ENCODE measurements at places on chromosomes 7 and 10.

DNA sequence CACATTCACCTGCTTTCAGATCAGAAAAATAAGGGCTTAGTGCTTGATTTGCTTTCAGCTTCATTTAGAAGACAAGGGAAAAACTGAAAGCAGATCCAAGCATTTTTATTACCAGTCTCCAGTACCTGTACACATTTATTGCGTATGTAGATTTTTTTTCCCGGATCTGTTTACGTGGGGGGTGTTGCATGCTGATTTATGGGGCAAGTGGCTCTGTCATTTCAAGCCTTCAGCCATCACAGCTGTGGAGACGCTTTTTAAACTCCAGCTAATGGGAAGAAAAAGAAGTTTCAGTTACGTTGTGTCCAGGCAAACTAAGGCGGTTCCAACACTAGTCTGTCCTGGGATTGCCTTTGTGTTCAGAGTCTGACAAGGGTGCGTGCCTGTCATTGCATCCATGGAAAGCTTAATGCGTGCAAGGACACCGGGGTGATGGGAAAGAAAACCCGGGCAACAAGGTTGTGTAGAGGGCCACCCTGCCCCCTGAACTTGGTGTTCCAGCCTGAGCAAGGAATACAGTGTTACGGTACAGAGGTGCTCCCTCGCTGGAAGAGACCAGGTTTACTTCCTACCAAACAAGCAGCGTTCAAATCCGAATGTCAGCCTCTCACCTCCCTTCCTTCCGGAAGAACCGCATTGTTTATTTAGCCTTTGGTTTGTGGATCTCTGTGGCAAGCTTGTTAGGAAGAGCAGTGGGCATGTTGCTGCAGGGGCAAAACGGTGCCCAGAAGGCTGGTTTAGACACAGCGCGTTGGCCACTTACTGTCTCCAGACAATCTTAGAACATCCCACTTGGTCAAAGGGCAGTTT is 128.2 kb downstream of the FGFR2 start:
- DNase-seq = no peak

DNA sequence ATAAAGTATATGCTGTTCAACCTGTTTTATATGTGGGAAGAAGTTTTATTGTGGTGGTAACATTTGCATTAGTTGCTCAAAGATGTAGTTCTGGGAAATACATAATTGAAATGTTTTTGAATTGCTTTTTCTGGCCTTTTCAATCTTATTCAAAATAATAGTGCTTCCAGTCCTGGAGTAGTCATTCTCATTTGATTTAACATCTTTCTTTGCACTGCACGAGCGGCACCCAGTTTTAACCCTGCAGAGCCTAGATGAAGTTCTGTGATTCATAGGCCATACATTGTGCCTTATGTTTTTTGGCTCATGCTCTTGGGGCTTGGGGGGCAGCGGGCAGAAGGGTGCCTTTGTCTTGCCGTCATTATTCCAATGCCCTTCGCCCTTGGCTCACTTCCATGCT is 9.9 kb downstream of the ARID5B start:
- no peak for DNase-seq

DNA sequence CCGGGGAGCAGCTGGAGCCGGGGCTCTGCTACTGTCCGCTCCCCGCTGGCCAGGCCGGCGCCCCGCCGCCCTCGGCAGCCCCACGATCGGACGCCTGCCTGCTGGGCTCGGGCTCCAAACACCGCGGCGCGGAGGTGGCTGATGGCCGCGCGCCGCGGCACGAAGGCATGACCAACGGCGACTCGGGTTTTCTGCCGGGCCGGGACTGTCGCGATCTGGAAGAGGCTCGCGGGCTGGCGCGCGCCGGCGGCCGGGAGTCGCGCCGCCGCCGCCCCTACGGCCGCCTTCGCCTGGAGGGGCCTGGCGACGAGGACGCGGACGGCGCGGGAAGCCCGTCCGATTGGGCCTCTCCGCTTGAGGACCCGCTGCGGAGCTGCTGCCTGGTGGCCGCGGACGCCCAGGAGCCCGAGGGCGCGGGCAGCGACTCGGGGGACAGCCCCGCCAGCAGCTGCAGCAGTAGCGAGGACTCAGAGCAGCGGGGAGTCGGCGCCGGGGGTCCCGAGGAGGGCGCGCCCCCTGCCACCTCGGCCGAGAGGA is 570 bp downstream of the TBC1D12 start:
- DNase-seq = no peak

GRCh38 chr7:29980151-29980550 is 9.4 kb downstream of the SCRN1 start:
- DNase-seq = no peak

DNA sequence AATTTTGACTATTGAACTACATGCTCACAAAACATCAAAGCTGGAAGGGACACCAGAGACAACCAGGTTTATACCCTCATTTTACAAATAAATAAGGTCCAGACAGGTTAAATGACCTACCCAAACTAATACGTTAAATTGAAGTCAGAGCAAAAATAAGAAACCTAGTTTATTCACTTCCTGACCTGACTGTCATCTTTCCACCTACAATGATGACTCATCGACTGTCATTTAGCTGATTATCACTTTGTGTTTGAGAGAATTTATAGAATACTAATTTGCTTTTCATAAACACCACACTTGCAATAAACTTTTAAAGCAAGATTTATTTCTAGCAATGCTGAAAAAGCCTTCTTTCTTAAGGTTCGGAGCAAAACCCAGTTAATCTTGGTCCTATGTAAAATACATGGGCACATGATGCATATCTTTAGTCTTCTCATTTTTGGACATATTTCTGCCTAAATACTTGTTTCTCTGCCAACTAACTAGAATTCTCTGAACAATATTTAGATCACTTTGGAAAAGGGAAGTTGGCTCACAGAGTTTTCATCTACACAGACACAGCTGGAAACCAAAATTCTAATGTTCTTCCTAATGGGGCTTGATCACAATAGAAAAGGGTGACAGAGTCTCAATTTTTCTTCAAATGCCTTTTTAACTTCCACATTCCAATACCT is 16.7 kb upstream of the LRRN3 start:
- no peak for DNase-seq

DNA sequence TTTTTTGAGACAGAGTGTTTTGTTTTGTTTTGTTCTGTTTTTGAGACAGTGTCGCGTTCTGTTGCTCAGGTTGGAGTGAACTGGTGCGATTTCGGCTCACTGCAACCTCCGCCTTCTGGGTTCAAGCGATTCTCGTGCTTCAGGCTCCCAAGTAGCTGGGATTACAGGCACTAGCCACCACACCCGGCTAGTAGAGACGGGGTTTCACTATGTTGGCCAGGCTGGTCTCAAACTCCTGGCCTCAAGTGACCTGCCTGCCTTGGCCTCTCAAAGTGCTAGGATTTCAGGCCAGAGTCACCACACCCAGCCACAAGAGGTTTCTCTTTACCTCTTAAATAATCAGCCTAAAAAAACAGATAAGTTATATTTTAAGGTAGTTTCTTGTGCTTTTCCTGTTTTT is 8.7 kb upstream of the ARHGAP12 start:
- no peak for DNase-seq

DNA sequence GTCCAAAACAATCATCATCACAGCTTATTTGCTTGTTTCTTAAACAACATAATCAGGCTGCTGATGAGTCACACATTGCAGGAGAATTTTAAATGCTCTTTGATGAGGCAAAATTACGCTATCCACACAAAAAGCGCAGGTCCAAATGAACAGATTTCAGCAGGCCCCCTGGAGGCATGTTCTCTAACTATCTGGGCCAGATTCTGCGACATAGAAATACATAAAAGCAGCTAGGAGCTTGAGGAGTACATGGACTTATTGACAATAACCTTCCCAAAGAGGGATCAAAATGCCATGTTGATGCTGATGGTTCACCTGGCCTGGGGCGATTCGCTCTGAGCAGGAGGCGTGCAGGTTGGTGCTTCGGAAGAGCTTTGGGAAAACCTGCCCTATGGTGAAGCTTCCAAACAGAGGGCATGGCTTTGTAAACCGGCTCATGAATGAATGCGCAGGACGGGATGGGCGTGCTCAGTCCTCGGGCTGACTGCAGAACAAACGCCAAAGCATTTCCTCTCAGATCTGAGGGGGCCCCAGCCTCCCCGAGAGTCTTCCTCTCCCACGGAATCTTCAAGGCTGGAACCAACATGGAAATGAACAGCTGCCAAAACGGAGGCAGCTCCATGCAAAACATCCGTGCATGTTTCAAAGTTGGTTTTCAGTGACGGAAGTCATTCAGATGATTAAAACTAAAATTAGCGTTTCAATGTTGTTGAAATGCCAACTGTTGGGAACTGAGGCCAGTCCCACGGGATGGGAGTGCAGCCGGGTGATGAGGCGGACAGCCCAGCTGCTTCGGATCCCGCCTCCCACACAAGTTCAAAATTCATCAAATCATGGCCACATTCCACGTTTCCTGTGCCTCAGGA is 179.6 kb downstream of the TCERG1L start:
- no peak for DNase-seq

DNA sequence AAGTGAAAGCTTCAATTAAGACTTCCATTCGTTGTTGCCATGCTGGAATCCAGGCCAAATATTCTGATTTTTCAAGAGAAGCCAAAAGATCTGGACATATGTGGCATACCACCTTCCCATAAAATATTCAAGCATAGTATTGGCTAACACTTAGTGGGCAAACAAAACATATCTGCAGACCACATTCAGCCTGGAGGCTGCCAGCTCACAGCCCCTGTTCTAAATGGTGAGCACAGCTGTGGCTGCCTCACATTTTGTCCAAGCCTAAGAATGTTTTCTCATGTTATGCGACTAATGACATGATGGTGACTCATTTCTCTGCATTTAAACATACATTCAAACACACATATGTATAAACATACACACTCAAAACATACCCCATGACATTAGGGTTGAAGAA is 10.6 kb upstream of the CALU start:
- DNase-seq = no peak

DNA sequence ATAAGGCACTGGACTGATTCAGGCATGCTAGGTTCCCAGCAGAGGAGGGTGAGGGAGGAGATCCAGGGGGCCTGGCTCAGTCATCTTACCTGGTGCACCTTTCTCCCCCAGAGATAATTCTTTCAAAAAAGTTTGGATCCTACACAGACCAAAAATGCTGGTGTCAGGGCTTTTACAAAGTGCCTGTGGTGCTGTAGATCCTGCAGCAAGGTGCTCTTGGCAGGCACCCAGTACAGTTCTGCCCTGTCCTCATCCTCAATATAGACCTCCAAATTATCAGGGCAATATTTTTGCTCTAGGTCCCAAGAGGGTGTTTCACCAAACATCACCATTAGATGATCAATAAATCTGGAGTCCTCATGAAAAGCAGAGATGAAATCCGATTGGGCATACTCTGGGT is 78.5 kb upstream of the IGFBP3 start:
- no peak for DNase-seq

GRCh38 chr7:96097835-96098234 is 224.1 kb downstream of the SLC25A13 start:
- DNase-seq = no peak

- DNase-seq = no peak
Observed at GRCh38 chr7:102287111-102287980, 678 bp downstream of the SH2B2 start.

DNA sequence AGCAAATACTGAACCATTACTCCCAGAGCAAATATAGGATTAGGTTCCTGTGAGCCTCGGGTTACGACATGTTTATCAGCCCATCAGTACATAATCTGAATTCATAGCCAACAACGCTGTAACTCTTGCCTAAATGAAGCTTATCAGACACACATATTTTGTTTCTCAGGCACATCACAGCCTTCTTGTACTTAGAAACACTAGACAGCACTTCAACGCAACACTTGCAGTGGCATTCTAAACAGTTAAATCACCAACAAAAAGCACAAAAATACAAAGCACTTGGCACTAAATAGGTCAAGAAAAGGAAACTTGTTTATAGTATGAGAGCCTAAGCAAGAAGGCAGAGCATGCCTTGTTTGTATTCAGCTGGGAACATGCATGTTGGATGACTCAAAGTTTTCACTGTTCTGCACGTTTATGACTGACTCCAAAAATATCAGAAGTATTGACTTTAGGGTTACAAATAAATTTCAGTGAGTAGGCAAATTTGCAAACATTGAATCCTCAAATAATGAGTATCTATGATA is 75.0 kb downstream of the VPS50 start:
- DNase-seq = no peak

GRCh38 chr7:43588477-43589132 is 5.7 kb downstream of the STK17A start:
- DNase-seq = no peak

DNA sequence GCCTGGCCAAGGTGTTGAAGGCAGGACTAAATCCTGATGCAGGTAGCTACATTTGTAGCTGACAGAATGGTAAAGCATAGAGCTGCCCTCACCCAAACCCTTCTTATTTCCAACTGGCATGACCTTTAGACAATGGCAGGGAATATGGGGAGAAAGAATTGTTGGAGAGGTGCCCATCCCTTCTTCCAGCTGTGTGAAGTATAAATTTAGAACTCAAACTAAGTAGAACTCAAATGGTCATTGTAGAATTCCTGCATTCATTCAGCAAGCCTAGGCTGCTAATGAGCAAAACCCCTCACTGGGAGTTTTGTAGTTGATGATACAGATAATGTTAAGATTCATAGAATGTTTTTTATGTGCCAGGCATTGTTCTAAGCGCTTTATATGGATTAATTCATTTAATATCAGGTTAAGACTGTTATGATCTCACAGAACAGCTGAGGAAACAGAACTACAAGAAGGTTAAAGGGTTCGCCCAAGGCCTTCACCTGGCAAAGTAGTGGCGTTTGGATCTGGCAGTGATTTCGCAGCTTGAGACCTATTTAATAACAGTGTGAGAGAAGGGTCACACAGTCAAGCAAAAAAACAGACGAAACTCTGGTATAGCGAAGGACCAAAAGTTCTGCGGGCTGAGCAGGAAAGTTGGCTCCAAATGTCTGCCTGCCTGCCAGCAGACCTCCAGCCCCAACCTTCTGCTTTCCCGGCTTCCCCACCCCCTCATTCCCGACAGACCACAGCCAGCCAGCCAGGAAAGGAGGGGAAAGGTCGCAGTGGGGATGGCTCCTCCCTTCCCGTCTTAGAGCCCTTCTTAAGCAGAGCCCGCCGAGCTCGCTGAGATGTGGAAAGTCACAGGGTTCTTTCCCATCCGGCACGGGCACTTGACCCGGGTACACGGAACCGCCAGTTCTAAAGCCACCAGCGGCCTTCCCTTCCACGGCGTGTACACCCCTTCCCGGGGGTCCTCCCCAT is 1.6 kb upstream of the HILPDA start:
- no peak for DNase-seq
